ENCODE measurements at places on chromosomes 7 and 10. TPM values are rescaled to one million over a fixed set of nuclear protein-coding genes. Genes with fewer than 3 reads are reported as not detected.

The SFMBT2 gene
- 19.2 TPM for total RNA-seq

The ARPC1B gene
- 300 TPM for total RNA-seq

The FLNC gene
- total RNA-seq, result not detected

The LRRC61 gene
- total RNA-seq, result 10.7 TPM

DNA sequence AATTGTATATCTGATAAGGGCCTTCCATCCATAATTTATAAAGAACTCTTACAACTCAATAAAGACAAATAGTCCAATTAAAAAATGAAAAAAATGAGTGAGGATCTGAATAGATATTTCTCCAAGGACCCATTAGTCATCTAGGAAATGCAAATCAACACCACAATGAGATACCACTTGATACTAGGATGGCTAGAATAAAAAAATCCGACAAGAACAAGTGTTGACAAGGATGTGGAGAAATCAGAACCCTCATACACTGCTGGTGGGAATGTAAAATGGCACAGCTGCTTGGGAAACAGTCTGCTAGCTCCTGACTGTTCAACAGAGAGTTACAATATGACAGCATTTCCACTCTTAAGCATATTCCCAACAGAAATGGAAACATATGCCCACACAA is 24.6 kb downstream of the ALOX5 start:
- H3K27ac ChIP-seq, result no peak overlapping the region
- peaks cover 82% of the 10 kb centered on the region for H3K36me3 ChIP-seq
- peaks cover 24% of the 10 kb centered on the region for H3K4me1 ChIP-seq

DNA sequence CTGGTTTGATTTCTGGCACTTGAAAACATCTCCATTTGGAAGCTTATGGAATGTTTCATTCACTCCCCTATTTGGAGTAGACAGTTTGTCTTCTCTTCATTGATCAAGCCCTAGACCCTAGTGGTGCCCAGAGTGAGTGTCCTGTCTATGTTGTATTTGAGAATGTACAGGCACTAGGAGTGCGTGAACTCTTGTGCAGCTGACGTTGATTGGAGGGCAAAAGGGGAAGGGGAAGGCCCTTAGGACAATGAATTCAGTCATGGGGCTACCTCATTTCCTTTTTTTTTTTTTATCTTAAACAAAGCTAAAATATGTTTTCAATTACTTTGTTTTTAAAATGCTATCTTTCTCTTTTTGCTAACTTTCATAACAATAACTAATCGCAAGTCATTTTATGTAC is 66.5 kb downstream of the ADD3 start:
- peak overlapping the region; percentile 57 for H3K4me3 ChIP-seq
- peaks cover 6% of the 10 kb centered on the region for H3K36me3 ChIP-seq
- DNase-seq, result no peak
- H3K4me1 ChIP-seq, result peaks cover 83% of the 10 kb centered on the region
- H3K27ac ChIP-seq, result peak overlapping the region; percentile 88

DNA sequence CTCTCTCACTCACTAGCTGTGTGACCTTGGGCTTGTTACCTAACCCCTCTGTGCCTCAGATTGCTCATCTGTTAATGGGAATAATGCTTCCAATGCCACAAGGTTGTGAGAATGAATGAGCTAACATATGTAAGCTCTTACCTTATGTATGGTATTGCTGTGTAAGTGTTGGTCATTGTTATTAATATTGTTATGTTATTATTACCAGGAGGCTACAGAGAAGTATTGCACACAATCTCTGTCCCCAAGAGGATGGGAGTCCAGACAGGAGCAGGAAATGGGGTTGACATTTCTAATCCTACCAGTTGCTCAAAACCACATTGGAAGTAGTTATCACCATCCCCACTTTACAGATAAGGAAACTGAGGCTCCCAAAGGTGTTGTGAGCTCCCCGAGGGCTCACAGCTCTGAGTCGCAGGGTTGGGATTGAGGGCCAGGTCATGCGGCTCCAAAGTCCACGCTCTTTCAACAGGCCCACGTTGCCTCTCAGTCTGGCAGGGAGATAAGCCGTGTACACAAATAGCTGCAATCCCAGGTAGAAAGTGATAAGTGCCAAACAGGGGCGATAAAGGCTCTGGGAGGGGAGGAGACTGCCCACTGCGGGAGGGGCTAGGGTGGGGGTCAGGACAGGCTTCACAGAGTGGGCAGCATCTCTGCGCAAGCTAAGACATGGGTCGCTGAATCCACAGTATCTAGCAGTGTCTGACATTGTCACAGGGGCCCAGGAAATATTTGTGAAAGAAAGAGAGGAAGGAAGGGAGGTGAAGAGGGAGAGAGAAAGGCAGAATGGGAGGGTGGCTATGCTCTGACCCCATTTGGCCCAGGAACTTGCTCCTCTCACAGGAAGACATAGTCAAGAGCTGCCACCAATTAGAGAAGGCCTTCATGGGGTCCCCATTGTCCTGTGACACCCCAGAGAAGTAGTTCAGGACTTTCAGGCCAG is 9.6 kb upstream of the ZMIZ1 start:
- peaks cover 3% of the 10 kb centered on the region for H3K4me1 ChIP-seq
- peaks cover 21% of the 10 kb centered on the region for H3K27me3 ChIP-seq
- H3K36me3 ChIP-seq, result no peaks in the 10 kb centered on the region
- no peak overlapping the region for H3K27ac ChIP-seq
- no peak overlapping the region for H3K4me3 ChIP-seq

GRCh38 chr7:42572561-42572960 is 335.6 kb upstream of the GLI3 start:
- no peaks in the 10 kb centered on the region for H3K4me1 ChIP-seq
- H3K27ac ChIP-seq, result no peak overlapping the region
- no peak for DNase-seq

DNA sequence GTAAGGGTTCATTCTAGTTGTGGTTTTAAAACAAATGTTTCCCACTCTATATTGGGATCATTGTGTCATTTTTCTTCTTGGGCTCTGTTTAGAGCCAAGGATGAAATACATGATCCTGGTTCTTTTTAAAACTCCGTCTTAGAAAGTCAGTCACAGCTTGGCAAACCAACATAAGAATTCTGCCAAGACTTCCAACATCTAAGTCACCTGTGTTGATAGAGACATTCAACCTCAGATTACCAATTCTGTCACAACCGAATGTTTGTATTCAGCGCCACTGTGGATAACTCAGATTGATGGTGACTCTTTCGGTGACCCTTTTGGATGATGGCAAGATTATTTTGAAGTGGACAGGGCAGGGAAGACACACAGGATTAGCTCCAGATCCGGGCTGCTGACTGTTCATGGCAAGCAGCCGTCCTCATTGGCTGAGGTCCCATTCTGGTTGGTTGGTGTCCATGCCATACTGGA is 255.4 kb downstream of the ARHGAP21 start:
- no peak overlapping the region for H3K4me3 ChIP-seq
- no peak overlapping the region for H3K27ac ChIP-seq
- H3K27me3 ChIP-seq, result no peaks in the 10 kb centered on the region

- H3K27me3 ChIP-seq, result peaks cover 11% of the 10 kb centered on the region
- H3K4me3 ChIP-seq, result peak within 1 kb of the TSS; percentile 85
These were observed at the start of gene C10orf67 for GRCh38 chr10:23344241-23344841. TSS of gene C10orf67 (minus strand) at chr10:23344797. CDS start at chr10:23344774, 23 bp downstream.

GRCh38 chr7:41984888-41985287 is 252.1 kb downstream of the GLI3 start:
- no peak for DNase-seq
- peaks cover 4% of the 10 kb centered on the region for H3K27me3 ChIP-seq
- H3K4me1 ChIP-seq, result no peaks in the 10 kb centered on the region
- H3K27ac ChIP-seq, result no peak overlapping the region
- no peaks in the 10 kb centered on the region for H3K36me3 ChIP-seq
- no peak overlapping the region for H3K4me3 ChIP-seq

- no peaks in the 10 kb centered on the region for H3K27me3 ChIP-seq
- H3K36me3 ChIP-seq, result peaks cover 34% of the 10 kb centered on the region
These were observed 12.5 kb downstream of the STN1 start for GRCh38 chr10:103905441-103905840.

DNA sequence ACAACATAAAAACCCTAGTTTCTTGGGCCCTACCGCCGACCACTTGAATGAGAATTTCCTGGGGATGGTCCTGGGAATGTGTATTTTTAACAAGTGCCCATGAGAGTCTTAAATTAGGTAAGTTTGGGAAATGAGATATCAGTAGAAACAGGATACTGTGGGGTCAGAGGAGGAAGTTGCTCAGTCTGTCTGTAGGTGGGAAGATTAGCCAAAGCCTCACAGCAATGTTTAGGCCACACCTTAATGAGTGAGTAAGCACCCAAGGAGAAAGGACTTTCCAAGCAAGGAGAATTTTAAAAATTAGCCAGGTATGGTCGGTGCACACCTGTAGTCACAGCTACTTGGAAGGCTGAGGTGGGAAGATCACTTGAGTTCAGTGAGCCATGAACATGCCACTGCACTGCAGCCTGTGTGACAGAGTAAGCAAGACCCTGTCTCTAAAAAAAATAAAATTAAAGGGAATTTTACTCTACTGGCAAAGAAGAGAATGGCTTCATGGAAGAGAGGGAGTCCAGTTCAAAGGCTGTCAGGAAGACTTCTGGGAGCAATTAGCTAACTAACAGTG is 31.9 kb downstream of the PAPSS2 start:
- H3K36me3 ChIP-seq, result no peaks in the 10 kb centered on the region
- no peak for DNase-seq
- no peaks in the 10 kb centered on the region for H3K4me1 ChIP-seq
- no peak overlapping the region for H3K4me3 ChIP-seq

DNA sequence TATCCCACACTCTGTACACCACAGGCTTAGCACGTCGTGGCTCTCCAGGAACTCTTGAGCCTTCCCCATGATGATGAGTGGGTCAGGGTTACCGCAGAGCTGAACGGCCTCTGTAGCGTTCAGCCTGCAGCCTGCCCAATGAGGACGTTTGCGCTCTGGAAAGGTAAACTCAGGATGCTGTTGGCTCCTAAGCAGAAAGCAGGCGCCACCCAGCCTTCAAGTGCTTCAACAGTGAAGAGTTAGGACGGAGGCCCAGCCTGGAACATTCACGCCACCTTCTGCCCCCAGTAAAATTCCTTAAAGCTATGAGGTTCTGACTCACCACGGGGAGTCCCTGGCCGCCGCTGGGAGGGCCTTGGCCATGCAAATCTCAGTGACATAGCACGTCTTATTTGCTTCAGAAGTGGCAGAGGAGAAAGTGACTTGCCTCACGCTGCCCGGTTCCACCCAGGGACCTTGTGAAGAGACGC is 161.5 kb upstream of the SH2B2 start:
- H3K4me3 ChIP-seq, result no peak overlapping the region
- H3K27ac ChIP-seq, result peak overlapping the region; percentile 41
- H3K4me1 ChIP-seq, result peaks cover 21% of the 10 kb centered on the region
- H3K27me3 ChIP-seq, result no peaks in the 10 kb centered on the region
- H3K36me3 ChIP-seq, result peaks cover 14% of the 10 kb centered on the region
- DNase-seq, result peak; percentile 28

DNA sequence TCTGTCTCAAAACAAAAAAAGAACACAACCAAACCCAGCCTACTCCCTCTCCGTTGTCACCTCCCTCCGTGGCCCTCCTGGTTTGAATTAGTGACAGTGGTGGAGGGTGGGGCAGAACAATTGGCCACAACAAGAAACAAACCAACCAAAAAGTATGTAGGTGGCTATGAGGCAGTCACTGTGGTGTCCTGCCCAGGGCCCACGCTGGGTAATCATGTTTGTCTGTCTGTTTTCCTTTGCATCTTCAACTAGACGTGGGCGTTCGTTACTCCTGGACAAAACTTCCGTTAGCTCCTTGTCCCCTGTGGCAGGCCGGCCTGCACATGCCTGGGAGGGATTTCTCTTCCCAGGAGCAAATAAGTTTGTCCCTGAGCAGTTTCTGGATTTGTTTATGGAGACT is 78.4 kb downstream of the XRCC2 start:
- H3K27me3 ChIP-seq, result peaks cover 2% of the 10 kb centered on the region
- no peaks in the 10 kb centered on the region for H3K36me3 ChIP-seq
- no peak overlapping the region for H3K27ac ChIP-seq
- no peaks in the 10 kb centered on the region for H3K4me1 ChIP-seq

GRCh38 chr7:16023046-16023445 is 336.6 kb upstream of the MEOX2 start:
- no peak overlapping the region for H3K4me3 ChIP-seq
- no peaks in the 10 kb centered on the region for H3K27me3 ChIP-seq
- H3K36me3 ChIP-seq, result no peaks in the 10 kb centered on the region

GRCh38 chr7:2990949-2991470 is 52.7 kb downstream of the CARD11 start:
- H3K36me3 ChIP-seq, result peaks cover 68% of the 10 kb centered on the region
- H3K4me1 ChIP-seq, result peaks cover 19% of the 10 kb centered on the region
- no peak overlapping the region for H3K4me3 ChIP-seq
- no peak overlapping the region for H3K27ac ChIP-seq
- H3K27me3 ChIP-seq, result no peaks in the 10 kb centered on the region

GRCh38 chr10:129531969-129532660 is 65.1 kb downstream of the MGMT start:
- peak overlapping the region; percentile 38 for H3K4me3 ChIP-seq
- H3K27me3 ChIP-seq, result no peaks in the 10 kb centered on the region
- no peak for DNase-seq

GRCh38 chr7:105655500-105656380 is 74.4 kb upstream of the EFCAB10 start:
- DNase-seq, result no peak
- no peaks in the 10 kb centered on the region for H3K27me3 ChIP-seq
- no peak overlapping the region for H3K27ac ChIP-seq
- H3K4me3 ChIP-seq, result no peak overlapping the region

DNA sequence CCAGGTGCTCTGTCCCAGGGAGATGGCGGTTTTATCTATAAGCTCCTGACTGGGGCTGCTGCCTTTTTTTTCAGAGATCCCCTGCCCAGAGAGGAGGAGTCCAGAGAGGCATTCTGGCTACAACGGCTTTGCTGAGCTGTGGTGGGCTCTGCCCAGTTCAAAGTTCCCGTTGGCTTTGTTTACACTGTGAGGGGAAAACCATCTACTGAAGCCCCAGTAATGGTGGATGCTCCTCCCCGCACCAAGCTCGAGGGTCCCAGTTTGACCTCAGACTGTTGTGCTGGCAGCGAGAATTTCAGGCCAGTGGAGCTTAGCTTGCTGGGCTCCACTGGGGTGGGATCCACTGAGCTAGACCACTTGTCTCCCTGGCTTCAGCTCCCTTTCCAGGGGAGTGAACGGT is 16.4 kb upstream of the SLC26A5 start:
- DNase-seq, result no peak
- H3K36me3 ChIP-seq, result no peaks in the 10 kb centered on the region
- H3K27me3 ChIP-seq, result peaks cover 12% of the 10 kb centered on the region
- H3K27ac ChIP-seq, result no peak overlapping the region
- H3K4me1 ChIP-seq, result no peaks in the 10 kb centered on the region
- no peak overlapping the region for H3K4me3 ChIP-seq

Data from activated B cell treated with CpG ODN at 0.5 μM for 24 hours (primary cell).